Bronchial epithelial cell (primary cell): ENCODE measurements at places on chromosomes 3 and 15.

DNA sequence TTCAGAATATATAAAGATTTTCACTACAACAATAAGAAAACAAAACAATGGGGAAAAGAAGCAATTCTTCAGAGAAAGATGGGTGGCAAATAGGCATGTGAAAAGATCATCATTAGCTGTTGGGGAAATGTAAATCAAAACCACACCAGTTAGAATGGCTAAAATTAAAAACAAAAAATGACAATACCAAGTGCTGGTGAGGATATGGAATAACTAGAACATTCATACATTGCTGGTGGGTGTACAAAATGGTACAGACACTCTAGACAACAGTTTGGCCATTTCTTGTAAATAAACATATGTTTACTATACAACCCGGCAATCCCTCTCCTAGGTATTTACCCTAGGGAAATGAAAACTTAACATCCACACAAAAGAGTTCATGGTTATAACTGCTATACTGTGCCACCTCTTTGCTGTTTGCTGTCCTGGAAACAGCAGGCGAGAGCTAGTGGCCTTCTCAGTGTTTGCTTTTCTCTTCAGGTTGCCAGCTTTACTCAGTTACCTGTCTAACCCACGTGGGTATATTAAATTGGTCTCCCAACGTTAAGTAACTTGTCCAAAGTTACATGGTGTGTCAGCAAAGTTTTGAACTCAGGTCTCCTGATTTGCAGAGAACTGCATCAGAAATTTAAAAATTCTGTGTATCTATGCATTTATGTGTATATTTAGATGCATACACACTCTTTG, 4.6 kb upstream of the NIT2 start:
- no peak for DNase-seq

- DNase-seq, result no peak
Observed at GRCh38 chr15:74789171-74789631, 7.3 kb downstream of the CSK start.

DNA sequence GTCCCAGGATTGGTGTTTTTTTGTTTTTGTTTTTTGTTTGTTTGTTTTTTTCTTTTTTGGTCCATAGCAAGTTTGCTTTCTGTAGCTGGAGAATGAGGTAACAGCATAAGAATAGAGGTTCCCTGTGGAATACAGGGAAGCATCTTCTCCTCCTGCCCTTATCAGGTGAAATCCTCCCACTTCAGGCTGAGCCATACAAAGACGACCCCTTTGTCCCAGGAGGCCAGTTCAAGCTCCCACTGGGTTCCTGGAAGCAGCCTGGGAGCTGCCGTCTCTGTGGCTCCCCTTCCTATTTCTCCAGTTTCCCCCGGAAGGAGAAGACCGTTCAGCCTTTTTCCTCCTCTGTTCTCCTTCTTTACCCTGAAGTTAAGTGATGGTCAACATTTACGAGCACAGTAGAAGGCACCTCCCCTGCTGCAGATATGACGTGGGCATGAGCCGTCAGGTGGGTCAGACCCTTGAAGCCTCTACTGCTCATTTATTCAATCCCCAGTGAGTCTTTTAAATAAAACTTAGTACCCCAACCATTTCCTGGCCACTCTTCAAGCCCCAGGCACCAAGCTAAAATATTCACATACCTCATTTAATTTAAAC, 1.1 kb downstream of the IL16 start:
- DNase-seq, result no peak

- no peak for DNase-seq
Observed at GRCh38 chr3:140756240-140757016, 78.6 kb downstream of the TRIM42 start.

- peak; percentile 73 for DNase-seq
Observed at GRCh38 chr3:44624749-44625480, at the start of gene ZNF197. Gene ZNF197, plus strand, starts transcription at chr3:44625036. Its CDS starts 4,119 bp downstream, at chr3:44629155.

GRCh38 chr3:43023066-43023465, 44.0 kb downstream of the GASK1A start:
- no peak for DNase-seq

- DNase-seq, result peak; percentile 31
Observed at GRCh38 chr15:47678040-47678439, 39.3 kb upstream of the SEMA6D start.

DNA sequence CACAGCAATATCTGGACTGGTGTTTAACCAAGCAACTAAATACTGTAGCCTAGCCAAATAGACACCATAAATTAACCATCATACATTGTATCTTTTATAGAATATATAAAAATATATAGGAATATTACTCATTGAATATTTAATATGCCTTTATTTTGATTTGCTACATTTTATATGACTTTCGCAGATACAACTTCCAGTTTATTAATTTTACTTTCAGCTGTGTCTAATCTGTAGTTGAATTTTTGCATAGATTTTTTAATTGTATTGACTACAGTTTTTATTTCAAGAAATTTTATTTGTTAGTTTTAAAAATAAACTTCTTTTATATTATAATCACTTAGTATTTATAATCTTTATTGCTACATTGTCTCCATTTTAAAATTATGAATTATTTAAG, 299.7 kb downstream of the LSAMP start:
- DNase-seq, result no peak

DNA sequence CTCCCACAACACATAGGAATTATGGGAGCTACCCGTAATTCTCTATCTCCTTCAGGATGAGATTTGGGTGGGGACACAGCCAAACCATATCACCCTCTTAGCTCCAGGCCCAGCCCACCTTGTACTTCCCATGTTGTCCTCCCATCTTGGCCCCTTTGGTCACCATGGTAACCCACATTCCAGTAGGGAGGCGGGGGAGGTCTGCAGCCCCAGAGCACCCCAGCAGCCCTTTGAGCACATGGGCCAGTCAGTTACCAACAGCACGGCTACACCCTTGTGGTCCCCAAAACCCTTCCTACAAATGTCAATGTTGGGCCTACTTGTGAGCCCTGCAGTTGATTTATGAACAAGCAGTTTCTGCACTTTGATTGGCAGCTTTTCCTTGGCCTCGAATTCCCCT, 84.5 kb downstream of the LRRK1 start:
- DNase-seq, result no peak

- DNase-seq, result no peak
Observed at GRCh38 chr3:101050046-101050445, 56.8 kb upstream of the ABI3BP start.

- DNase-seq, result no peak
Observed at GRCh38 chr15:70880781-70881180, 11.5 kb downstream of the THAP10 start.

- no peak for DNase-seq
Observed at GRCh38 chr15:58627701-58628100, 121.8 kb downstream of the ADAM10 start.

- no peak for DNase-seq
Observed at GRCh38 chr3:141129541-141130011, 78.4 kb downstream of the SPSB4 start.

DNA sequence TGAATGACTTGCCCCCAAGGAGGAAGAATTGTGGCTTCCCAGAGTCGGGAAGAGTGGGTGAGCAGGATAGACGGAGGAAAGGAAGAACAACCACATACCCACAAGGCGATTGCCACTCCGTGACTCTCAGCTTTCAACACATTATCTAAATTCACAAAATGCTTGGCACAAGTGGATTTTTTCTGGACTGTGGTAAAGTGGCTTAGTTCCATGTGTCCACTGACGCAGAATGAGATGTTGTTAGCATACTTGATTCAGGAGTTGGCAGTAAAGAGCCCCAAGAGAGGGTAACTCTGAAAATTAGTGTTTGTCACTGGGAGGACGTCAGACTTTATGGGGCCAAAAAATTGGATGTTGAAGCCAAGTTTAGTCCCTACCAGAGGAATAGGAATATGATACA, 198.8 kb upstream of the CTNNB1 start:
- no peak for DNase-seq
